Activated CD4-positive, alpha-beta T cell treated with anti-CD3 and anti-CD28 coated beads, Interleukin-2, amount 10 ng/mL, durations not matched to agents 7 days and 5 days (primary cell): ENCODE measurements at places on chromosomes 5 and 9. TPM values are rescaled to one million over a fixed set of nuclear protein-coding genes. Genes with fewer than 3 reads are reported as not detected.

PCDHB14 gene
- not detected for total RNA-seq

FRRS1L gene
- not detected for total RNA-seq

VLDLR gene
- 3.9 TPM for total RNA-seq

THG1L gene
- total RNA-seq: 10.8 TPM

ACOT12 gene
- not detected for total RNA-seq

DNA sequence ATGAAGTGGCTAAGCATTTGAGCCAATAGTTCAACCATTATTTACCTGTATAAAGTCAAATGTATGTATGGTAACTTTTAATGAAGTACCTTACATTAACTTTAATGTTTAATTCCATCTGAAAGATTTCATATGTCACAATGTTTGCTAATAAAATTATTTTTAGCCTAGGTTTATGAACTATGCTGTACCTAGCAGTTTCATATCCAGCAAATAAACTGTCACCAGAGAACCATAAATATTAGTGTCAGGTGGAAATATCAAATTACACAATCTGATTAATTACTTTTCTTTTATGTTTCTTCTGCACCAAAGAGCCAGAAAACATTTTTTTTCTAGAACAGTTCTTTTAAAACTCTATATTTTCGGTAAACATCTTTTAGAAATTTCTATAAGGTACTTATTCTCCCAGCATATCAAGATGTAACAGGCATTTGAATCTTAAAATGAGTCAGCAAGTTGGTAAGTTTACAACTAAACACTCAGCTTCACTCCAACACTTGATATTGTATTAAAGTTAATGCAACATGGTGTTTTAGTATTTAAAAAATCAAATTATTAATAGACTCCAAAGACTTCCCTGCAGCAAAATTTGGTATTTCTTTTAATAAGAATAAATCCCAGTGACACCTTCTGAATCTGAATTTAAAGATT is 8.5 kb upstream of the CCDC192 start:
- DNase-seq: no peak

- DNase-seq: no peak
Measured at GRCh38 chr5:1698589-1699316, 100.9 kb downstream of the MRPL36 start.

DNA sequence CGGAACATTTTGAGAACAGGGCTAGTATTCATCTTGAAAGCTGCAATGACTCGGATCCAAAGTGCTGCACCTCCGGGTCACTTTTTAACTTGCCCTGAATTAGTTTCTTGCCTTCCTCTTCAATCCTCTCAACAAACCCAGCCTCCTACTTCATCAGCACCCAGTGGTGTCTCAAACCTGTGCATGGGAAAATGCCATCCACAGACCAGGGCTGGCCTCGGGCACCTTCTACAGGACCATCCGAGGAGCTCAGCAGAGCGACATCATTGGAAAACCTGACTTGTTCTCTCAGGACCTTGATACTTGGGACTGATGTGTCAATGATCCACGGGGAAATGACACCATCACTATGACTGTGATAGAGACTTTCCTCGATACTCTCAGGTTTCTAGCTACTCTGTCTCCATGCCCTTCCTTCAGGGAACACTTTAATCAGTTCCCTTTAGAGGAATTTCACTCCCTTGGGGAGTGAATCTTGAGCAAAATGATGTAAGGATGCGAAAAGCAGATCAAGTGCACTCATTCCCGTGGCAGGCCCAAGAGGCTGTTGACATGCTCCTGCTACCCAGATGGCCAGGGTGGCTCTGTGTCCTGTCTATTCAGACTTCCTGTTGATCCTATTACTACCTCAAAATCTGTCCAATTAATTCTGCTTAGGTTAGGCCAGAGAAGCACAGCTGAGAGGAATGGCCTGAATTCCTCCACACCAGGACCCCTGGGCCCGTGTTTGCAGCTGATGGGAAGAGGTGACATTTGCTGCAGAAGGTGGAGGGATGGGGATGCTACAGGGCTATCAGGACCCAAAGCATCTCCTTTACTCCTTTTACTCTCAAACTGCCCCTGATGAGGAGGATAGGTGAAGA is 96.5 kb upstream of the SLC25A48 start:
- DNase-seq: no peak

- peak; percentile 45 for DNase-seq
Measured at GRCh38 chr5:137737349-137738131, 1.7 kb upstream of the KLHL3 start.

GRCh38 chr5:1479581-1480188 is 34.4 kb upstream of the SLC6A3 start:
- DNase-seq: peak; percentile 27

- DNase-seq: no peak
Measured at GRCh38 chr5:133932441-133933168, 35.8 kb downstream of the C5orf15 start.

DNA sequence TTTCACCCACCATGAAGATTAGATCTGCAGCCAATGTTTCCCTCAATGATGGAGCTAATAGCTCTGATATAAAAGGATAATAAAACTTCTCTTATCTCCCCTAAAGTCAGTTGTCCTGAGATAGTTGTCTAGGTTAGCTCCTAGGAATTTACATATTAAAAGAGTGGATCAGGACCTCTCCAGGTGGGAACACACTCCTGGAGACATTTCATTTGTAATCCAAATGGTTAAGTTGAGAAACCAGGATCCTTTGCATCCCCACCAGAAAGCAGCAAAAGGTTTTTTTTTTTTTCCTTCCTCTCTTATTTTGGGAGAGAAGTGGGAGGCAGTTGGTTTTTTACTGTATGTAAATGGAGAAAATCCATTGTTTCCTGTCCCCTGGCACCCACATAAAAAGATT is 182.5 kb upstream of the FBXL17 start:
- no peak for DNase-seq

DNA sequence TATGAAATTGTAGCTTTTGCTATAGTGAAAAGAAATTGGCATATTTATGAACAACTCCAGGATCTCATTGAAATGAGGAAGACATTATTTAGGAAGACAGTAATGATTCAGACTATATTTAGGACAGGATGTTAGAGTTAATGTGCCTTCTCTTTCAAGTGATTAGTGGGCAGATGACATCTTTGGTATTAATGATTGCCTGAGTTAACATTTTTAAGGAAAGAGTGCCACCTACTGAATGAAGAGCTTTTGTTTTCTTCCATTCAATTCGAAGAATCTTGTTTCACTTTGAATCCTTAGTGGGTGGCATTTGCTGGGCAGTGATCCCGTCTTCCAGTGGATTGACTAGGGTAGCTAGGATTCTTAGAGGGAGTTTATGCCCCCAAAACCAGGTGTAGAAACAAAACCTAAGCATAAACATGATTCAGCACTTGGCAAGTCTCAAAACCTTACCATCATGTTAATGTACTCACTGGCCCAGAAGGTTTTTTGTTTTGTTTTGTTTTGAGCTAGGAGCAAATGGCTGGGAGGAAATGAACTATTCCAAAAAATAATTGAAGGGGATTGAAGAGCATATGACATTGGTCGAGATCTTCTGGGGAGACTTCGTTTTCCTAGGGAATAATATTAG is 23.2 kb downstream of the MAP3K1 start:
- no peak for DNase-seq

DNA sequence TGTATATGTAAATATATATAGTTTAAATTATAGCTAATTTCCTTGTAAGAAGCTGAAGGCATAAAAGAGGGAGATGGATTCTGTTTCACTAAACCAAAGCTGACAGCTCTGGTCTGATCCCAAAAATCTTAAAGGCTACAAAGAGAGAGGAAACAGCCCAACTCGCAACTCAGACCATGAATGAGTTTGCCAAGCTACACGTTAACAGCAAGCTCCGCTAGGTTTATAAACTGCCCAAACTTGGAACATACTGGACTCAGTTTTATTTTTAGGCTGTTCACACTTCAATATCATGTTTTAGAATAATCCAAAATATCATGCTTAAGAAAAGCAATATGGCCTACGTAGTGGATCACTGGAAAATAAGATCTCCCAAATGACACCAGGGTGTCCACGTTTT is 318.3 kb upstream of the RPS23 start:
- DNase-seq: no peak

GRCh38 chr5:111948092-111948841 is 191.3 kb upstream of the NREP start:
- DNase-seq: no peak

GRCh38 chr5:14753947-14754346 is 89.4 kb downstream of the OTULIN start:
- DNase-seq: no peak

GRCh38 chr9:133436681-133437080 is 14.5 kb downstream of the ADAMTS13 start:
- no peak for DNase-seq

- DNase-seq: no peak
Measured at GRCh38 chr5:141787376-141787775, 90.8 kb downstream of the PCDH1 start.

DNA sequence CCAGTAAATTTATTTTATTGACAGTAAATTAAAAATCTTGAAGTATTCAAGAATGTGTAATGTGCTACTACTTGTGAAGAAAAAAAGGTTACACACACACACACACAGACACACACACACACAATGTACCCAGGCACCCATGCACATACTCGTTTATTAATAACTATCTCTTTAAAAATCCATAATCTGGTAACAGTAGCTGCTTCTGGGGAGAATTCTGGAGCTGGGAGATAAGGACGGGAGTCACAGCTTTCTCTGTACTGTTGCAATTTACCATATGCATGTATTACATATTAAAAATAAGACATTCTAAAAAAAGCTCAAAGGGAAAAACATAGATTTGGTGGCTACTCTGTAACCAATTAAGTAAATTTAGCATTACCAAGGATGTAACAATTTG is 7.9 kb upstream of the C1QTNF2 start:
- no peak for DNase-seq

GRCh38 chr5:81154725-81155124 is 78.4 kb upstream of the CKMT2 start:
- DNase-seq: no peak

DNA sequence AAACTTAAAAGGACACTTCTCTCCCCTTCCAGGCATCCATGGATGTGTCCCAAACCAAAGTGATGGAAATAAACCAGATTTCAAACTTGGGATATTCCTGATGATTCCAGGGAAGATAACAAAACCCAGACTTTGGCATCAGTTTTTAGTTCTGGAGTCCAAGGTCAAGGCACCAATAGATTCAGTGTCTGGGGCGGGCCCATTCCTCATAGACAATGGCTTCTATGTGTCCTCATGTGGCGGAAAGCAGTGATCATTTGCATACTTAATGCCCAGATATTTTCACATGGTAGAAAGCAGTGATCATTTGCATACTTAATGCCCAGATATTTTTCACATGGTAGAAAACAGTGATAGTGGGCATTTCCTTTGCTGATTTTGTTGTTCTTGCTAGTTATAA is 151.4 kb upstream of the DAP start:
- DNase-seq: no peak

- DNase-seq: peak; percentile 6
Measured at GRCh38 chr9:91156451-91157234, 205.1 kb downstream of the AUH start.

DNA sequence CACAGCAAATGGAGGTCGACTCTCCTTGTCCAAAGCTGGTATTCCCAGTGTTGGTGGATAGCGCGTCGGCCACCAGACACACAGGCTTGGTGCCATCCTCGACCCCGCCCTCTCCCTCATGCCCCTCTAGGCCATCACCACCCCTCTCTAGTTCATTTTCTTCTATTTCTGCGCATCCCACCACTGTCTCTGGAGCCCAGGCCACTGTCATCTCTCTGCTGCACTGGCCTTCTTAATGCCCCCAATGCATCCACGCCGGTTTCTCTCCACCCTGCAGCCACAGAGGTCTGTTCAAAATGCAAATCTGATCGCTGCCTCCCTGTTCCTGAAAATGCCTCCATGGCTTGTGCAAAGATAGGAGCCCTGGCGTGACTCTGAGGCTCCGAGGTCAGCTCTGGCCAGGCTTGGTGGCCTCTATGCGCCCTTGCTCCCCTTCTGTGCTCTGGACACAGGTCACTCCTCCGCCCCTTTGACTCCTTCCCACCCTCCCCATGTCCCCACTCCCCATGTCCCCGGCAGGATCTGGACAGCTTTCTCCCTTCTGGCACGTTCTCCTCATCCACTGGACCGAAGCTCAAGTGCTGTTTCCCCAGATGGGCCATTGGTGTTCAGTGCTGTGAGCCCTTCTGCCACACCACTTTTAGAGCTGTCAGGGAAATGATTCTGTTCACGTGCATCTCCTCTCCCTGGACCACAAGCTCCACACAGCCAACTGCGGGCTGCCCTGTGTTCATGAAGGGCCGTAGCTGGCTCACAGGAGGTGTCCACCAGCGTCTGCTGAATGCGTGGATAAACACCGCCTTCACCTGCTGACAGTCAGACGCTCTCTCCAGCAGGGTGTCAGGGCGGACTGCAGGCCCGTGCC is 59.5 kb upstream of the RNF130 start:
- peak; percentile 5 for DNase-seq

DNA sequence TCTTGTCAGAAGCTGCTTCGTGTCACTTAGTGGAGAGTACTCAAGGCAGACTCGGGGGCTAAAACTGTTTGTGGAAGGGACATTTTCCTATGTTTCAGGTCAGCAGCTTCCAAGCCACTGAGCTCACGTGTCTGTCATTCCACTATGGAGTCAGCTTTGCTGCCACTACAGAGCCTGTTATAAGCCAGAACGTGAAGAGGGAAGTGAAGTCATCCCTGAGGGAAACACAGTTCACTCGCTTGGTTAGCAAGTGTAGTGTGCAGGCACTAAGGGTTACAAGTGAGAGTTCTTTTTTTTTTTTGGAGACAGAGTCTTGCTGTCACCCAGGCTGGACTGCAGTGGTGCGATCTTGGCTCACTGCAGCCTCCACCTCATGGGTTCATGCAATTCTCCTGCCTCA is 24.5 kb upstream of the LTC4S start:
- no peak for DNase-seq

DNA sequence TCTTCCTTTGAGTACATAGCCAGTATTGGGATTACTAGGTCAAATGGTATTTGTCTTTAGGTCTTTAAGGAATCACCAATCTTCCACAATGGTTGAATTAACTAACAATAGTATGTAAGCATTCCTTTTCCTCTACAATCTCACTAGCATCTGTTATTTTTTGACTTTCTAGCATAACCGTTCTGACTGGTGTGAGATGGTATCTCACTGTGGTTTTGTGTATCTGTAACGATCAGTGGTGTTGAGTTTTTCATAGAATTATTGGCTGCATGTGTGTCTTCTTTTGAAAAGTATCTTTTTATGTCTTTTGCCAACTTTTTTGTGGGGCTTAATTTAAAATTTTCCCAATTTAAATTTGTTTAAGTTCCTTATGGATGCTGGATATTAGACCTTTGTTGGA is 81.5 kb upstream of the ASTN2 start:
- no peak for DNase-seq

DNA sequence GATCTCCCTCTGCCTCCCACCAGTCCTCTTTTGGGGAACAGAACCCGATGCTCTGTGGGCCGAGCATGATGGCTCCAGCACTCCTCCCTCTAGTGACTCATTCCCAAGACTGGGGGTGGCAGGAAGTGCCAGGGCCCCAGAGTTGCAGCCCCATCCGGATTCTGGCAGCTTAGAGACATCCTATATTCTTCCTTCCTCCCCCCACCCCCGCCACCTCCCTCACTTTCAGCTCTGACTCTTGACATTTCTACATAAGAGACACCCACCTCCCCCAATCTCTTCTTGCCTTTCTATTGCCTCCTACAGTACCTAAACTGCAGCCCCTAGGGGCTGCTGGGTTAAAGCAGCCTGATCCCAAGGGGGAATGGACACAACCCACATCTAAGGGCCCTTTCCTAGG is 47.1 kb upstream of the MATR3 start:
- peak; percentile 26 for DNase-seq
